ENCODE measurements at places on chromosomes 4 and X.

DNA sequence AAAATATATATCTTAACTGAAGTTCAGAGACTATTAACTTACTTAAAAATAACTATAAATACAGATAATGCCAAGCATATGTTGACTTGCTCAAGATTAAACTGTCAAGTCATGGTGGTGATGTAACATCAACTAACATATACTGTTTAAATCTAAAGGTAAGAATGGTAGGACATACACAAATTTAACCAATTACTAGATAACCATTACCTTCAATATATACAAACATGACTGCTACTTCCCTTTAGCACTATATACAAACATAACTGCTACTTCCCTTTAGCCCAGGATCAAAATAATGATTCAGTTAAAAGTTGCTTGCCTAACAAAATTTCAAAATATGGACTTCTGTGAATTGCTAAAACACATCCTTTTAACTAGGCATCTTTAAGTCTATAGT lies 14.9 kb downstream of the HNRNPD start:
- no peak for DNase-seq

- DNase-seq = no peak
Observed at GRCh38 chr4:23747281-23747735, 142.5 kb downstream of the PPARGC1A start.

- no peak for DNase-seq
Observed at GRCh38 chr4:168696280-168696679, 199.4 kb downstream of the PALLD start.

DNA sequence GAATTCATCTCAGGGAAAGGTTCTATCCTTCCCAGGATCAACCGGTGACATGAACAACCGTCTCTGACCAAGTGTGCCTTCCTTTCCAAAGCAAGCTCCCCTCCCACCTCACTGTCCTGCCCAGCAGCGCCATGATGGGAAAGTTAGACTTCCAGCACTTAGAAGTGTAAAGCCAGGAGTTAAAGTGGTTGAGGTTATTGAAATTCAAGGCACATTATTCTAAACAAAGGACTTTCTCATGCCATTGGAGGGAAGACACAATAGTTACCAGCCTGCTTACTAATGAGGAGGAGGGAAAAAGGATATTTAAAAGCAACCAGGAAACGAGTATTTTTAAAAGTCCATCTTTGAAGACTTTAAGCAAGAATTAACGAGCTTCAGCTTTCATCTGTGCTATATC lies 96.8 kb downstream of the NSUN7 start:
- no peak for DNase-seq

GRCh38 chrX:39823854-39824253 lies 273.9 kb downstream of the BCOR start:
- no peak for DNase-seq

- no peak for DNase-seq
Observed at GRCh38 chrX:7067256-7067655, 80.3 kb upstream of the STS start.

GRCh38 chr4:132548463-132548862 lies 600.6 kb upstream of the PCDH10 start:
- no peak for DNase-seq

DNA sequence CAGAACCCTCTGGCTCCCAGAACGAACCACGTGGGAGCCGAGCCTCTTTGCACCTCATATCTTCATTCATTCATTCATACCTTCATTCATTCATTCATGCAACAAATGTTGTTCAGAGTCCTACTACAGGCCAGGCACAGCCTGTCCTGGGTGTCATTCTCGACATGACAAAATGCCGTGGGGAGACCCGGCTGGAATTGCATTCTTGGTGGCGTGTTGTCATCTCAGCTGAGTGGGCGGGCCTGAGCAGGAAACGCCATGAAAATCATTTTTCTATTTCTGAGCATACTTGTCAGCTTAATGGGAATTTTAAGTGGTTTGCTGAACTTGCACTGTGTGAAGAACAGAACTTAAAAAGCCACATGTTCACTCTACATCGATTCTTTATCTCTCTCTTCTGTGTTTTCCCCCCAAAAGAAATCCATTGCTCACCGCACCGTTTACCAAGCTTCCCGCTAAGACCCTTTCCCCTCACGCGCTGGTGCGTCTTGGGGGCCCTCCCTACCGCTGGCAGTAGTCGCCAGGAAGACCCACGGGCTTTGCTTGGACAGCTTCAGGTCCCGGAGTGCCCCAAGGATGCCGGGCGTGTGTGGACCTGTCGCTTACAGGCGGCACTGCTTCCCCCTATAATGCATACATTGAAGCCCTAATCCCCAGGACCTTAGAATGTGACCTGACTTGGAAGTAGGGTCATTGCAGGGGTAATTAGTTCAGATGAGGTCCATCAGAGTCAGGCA lies 41.6 kb upstream of the HMX1 start:
- DNase-seq = no peak

GRCh38 chr4:123469245-123469644 lies 72.7 kb downstream of the SPRY1 start:
- DNase-seq = no peak

DNA sequence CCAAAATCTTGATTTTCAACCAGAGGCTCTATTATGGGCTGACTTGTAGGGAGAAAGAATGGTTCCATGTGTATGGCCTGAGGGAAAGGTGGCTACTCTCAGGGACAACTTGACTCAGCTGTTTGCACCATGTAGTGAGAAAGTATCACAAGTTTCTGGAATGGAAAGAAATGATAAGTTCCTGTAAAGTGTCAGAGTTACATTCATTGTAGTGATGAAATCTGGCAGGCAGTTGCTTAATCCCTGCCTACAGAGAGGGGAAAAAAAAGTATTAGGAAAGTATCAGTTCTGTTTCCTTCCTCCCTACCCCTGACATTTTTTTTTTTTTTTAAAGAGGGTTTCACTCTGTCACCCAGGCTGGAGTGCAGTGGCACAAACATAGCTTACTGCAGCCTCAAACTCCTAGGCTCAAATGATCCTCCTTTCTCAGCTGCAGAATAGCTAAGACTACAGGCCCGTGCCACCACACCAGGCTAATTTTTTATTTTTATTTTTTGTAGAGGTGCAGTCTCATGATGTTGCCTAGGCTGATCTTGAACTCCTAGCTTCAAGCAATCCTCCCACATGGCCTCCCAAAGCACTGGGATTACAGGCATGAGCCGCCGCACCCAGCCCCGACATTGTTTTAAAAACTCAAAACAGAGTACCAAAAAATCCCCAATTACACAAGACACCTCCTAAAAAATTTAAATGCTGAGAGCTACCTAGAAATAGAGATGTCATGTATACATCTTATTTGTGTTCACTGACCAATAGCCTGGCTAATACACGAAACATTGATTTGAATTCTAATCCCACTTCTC lies 4.8 kb upstream of the FBXL5 start:
- no peak for DNase-seq

DNA sequence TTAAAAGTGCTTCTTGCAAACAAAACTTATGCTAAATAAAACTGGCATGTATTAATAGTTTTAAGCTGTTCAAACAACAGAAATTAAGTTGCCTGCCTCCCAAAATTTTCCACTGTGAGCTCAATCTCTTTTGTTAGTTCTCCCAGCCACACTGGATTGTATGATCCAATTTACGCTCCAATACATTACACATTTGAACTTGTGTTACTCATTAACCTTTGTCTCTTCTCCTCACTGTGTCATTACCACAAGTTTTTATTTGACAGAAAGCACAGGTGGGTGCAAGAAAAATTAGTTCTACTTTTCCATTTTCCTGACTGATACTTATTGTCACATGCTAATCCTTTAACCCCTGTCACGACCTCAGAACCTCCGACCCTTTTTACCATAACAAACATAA lies 55.5 kb downstream of the SHISA3 start:
- DNase-seq = no peak

- DNase-seq = peak; percentile 28
Observed at GRCh38 chrX:139203651-139204570, 326.6 kb upstream of the F9 start.

DNA sequence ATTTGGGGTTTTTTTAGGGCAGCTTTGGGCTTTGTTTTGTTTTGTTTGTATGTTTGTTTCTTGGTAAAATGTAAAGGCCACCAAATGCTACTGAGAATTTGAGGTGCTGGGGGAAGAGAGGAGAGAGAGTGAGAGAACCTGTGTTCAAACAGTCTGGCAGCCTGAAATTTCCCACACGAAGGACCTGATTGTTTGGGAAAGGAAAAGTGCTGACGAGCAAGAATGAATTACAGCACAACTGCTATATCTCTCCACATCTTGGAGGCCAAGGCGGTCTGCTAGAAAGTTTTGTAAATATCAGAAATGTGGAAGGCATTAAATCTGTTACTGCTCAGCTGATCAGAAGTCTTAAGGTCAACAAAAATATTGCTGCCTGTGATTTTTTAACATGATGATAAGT lies 170.5 kb downstream of the PALLD start:
- DNase-seq = no peak

DNA sequence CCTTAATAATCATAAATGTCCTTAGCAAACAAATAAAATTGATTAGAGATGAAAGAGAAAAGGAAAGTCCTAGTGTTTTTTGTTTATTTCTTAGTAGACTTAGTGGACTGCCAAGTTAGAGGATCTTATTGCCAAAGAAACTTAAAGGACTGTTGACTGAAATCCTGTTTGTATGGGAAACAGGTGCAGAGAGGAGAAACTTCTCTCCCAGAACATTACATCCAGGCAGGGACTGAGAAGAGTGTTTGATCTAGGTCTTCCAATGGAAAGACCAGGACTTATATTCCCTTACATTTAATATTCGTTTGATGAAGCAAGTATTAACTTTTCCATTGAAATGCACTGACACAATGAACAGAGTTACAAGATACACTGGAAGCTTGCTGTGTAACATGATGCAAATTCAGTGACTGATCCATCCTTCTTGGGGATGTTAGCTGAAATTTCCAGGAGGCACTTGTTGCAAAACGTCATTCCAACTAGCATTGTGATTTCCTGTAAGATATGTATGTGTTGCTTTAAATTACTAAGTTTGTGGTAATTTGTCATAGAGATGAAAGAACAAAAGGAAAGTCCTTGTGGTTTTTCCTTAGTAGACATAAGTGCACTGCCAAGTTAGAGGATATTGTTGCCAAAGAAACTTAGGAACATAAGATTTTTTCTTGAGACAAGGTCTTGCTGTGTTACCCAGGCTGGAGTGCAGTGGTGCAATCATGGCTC lies 505.6 kb downstream of the STIM2 start:
- DNase-seq = no peak

GRCh38 chrX:56995271-56995994 lies at the start of gene SPIN3:
Gene SPIN3 (minus strand): TSS chrX:56995541. CDS start chrX:56994947, 594 bp downstream.
- peak; percentile 85 for DNase-seq

- no peak for DNase-seq
Observed at GRCh38 chrX:129647418-129648410, 7.0 kb downstream of the APLN start.

- DNase-seq = no peak
Observed at GRCh38 chrX:78643874-78644273, 15.3 kb downstream of the RTL3 start.

DNA sequence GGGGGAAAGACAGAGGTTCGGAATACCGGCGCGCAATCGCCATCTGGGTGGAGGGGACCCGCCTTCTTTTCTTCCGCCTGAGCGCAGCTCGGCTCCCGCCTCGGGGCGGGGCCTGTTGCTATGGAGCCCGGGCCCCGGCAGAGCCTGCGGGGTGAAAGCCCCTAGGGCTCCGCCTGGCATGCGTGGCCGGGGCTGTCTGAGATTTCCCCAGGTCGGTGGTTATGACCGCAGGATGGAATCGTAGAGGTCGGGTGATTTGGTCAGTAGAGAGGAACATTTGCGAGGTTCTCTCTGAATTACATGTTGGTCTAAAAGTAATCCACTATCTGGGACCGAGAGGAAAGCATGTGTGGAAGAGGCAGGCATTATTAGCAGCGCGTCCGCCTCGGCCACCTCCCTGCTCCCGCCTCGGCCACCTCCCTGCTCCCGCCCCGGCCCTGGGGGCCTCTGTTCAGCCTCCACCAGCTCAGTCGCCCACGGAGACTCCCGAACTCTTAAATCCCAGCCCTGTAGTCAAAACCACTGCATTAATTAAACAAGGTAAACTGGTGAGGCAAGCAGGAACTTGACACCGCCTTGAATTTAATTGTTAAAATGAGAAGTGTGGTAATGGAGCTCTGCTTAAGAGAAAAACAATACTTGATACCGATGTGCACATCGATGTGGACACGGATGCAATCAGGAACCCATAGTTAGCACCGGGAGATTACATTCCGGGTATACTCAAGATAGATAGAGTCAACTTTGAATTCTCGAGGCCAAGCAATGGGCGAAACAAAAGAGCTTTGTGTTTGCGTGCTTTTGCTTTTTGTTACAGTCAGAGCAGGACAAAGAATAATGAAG lies 45.2 kb downstream of the TRIM2 start:
- DNase-seq = peak; percentile 62

- DNase-seq = no peak
Observed at GRCh38 chr4:106650701-106651100, 282.1 kb upstream of the GIMD1 start.

GRCh38 chr4:94595880-94596483 lies 144.2 kb downstream of the PDLIM5 start:
- peak; percentile 15 for DNase-seq

- no peak for DNase-seq
Observed at GRCh38 chrX:63740382-63740781, 44.6 kb downstream of the ARHGEF9 start.

- no peak for DNase-seq
Observed at GRCh38 chrX:1418901-1419544, 27.1 kb upstream of the SLC25A6 start.

- DNase-seq = peak; percentile 18
Observed at GRCh38 chr4:173301518-173302201, 32.5 kb downstream of the HMGB2 start.

DNA sequence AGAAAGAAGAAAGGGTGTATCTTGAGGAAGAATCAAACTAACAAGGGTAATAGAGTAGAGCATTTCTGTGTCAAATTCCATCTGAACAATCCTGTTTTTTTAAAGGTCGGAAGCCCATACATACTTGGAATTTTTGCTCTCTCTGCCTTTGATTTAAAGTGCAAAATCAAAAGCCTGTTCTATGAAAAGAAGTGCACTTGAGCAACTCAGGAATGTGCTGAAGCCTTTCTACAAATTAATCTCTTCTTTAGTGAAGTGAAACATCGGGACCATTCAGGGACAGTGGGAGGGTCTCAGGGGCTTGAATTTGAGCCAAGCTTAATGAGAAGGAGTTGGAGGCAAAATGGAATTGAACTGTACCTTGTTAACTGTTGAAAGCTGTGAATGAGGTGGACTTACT lies 1008.5 kb upstream of the LCORL start:
- no peak for DNase-seq

GRCh38 chr4:139419388-139419914 lies 34.5 kb upstream of the RAB33B start:
- DNase-seq = no peak

- DNase-seq = no peak
Observed at GRCh38 chr4:10106421-10107039, 10.1 kb downstream of the WDR1 start.

DNA sequence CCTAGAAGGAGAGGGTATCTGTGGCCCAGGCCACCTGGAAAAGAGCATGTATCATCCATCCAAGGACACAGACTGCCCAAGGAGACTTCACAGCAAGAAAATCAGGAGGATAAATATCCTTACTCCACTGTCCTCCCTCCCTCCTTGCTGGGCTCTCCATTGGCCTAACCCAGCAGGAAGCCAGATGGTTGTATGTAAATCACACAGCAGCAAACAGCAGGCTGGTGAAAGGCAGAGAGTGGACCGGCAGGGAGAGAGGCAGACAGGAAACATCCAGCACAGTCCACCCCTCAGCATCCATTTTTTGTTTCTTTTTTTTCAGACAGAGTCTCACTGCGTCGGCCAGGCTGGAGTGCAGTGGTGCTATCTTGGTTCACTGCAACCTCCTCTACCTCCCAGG lies 17.5 kb downstream of the TXK start:
- DNase-seq = no peak

Measured in K562 (cell line).